G401 (cell line): ENCODE measurements at places on chromosomes 2 and 18. TPM values are rescaled to one million over a fixed set of nuclear protein-coding genes. Genes with fewer than 3 reads are reported as not detected.
A peak's percentile ranks its signal among the peaks of the same experiment; 100 is the strongest.

- DNase-seq = no peak
Observed at GRCh38 chr18:32629981-32630700, 142.7 kb downstream of the KLHL14 start.

DNA sequence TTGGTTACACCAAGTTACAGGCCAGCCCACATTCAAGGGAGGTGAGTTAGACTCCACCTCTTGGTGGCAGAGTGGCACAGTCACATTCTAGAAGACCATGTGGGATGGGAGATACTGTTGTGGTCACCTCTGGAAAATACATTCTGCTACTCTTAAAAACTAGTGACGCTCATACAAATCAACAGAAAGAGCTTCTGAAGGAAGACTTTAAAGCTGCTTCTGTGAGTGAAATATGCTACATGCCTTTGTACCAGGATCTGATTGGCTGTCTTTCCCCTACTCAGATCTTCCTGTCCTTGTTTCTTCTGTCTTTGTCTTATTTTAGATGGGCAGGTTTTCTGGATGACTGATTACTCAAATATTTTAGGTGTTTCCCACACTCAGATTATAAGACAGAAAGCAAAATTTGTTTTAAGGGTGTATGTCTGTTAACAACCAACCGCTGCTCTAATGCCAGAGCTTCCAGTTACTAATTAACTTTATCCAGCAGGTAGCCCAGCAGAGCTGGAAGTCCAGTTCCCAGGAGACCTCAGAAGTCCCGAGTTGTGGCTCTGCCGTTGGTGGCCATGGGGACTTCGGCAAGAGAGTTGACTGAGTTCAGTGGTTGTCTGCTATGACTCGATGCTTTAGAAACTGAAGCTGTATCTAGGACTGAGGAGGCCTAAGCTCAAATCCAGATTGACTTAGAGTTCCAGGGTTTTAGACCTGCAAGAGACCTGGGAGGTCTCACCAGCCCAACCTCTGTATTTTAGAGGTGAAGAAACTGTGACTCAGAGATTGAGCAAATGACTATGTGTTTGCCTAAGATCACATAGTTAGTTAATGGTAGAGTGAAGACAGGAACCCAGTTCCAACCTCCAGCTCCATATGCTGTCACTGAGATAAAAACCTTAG lies 7.4 kb downstream of the IL1R2 start:
- DNase-seq = no peak

DNA sequence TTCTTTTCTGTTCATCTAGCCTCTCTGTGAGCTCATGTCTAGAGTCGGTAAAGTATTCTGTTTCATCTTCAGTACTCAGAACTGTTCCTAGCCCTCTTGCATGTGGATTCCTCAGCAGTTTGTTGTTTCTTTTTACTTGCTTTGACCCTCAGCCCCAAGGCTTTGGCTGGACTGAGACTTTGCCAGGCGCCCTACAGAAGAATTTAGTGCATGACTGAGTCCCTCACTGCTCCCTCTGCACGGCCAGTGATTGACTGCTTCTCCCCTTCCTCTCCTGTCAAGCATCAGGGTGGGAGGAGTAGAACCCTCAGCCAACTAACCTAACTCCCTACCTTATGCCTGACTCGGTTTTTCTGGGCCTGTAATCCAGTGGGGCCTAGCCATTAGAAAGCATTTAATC lies 109.8 kb downstream of the ESCO1 start:
- peak; percentile 24 for DNase-seq

- no peak for DNase-seq
Observed at GRCh38 chr18:36504928-36505327, 207.4 kb downstream of the FHOD3 start.

- DNase-seq = no peak
Observed at GRCh38 chr2:195408811-195409210, 248.2 kb upstream of the SLC39A10 start.

DNA sequence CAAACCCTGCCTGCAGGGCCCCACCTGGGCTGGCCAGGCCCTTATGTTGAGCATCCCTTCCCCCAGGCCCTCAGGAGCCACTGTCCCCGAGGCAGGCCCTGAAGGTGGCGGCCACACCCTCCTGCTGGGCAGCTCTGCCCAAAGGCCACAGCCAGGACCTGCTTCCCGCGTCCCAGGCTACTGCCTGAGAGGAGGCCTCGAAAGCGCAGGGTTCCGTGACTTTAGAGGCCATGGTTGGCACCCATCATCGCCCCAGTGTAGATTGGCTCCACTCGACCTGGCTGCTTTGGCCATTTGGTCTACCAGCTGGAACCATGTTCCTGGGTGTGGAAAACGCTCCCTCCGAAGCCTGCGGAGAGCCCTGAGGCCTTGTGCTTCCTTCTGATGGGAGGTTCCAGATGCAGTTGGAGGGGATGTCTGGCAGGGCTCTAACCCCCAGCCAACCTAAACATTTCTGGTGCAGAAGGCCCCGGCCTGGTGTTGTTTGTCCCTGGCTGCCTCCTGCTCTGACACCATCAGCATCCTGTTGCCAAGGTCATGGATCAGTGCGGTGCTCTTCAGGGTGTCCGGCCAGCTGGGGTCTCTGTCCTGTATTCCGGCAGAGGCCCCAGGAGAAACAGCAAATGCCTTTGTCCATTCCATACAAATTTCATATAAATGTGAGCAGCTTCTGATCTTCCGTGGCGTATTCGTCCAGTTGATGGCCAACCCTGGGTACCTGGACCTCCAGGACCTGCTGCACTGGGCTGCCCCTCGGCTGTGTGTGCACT lies 14.7 kb downstream of the CAPN10 start:
- DNase-seq = no peak

DNA sequence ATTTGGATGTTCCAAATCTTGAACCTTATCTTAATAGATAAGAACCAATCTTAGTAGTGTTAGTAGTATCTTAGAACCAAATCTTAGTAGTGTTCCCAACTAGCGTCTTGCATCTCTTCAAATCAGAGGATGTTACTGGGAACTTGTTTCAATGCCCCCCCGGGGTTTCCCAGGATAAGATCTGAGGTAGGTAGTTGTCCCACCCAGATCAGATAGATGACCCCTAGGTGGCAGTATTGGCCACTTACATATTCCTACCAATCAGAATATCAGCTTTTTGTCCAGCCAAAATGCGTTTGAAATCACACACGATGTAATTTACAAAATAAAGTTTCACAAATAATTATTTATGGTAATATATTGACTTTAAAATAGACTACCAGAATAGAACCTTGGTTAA lies 314.8 kb downstream of the MBD2 start:
- no peak for DNase-seq

DNA sequence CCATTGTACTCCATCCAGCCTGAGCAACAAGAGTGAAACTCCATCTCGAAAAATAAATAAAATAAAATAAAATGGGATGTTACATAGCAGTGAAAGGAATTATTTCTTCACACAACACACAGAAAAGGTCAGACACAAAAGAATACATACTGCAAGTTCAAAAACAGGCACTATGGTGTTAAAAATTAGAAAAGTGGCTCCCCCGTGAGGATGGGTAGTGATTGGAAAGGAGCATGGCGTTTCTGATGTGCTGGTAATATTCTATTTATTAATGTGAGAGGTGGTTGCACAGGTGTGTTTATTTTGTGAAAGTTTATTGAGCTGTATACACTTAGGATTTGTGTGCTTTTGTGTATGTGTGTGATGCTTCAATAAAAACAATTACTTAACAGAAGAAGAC lies 22.9 kb upstream of the RAB10 start:
- no peak for DNase-seq

GRCh38 chr18:78658531-78658930 lies 321.1 kb upstream of the SALL3 start:
- no peak for DNase-seq

- no peak for DNase-seq
Observed at GRCh38 chr2:240869956-240870875, 1.6 kb downstream of the AGXT start.

GRCh38 chr2:188898261-188898660 lies 75.9 kb upstream of the COL3A1 start:
- no peak for DNase-seq

DNA sequence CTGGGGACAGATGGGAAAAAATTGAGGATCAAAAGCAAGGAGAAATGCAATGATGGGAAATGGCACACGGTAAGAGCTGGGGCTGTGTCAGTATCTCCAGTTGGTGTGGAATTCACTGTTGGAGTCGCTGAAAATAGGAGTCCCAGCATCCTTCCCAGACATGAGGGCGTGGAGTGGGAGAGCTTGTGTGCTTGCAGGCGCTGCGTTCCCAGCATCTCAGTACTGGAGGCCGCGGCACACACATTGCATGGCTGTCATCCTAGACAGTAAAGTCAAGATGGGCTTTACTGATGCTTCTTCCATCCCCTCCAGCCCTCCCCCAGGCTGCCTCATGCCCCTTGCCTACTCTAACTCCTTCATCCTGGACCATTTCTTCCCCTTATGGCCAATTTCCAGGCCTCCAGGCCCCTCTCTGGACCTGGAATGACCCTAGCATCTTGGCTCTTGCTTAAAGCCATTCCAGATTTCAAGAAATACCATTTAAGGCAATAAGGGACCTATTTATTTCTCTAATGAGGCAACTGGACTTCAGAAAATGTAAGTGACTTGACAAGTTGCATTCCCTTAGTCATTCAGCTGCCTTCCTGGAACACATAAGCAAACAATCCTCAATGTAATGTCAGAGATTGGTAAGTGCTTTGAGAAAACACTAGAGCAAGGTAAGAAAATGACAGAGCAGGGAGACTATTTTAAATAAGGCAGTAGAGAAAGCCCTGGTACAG lies 70.5 kb upstream of the TTC39C start:
- no peak for DNase-seq

DNA sequence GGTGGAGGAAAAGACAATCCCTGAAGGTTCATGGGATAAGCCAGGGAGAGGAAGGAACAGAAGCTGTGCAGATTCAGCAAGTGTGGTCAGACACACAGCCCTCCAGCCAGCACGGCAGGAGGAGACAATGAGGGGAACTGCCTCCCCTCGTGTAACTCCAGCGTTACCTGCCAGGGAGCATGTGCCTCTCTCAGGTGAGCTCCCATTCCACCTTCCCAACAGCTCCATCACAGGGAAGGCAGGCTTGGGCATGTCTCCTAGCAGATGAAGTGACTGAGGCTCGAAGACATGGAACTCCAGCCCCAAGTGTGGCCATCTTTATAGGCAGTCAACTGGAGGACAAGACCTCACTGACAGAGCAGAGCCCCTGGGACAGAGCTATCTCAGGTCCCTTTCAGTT lies 47.4 kb downstream of the ZBTB7C start:
- no peak for DNase-seq

- no peak for DNase-seq
Observed at GRCh38 chr2:44774826-44775492, 166.5 kb upstream of the SIX3 start.

DNA sequence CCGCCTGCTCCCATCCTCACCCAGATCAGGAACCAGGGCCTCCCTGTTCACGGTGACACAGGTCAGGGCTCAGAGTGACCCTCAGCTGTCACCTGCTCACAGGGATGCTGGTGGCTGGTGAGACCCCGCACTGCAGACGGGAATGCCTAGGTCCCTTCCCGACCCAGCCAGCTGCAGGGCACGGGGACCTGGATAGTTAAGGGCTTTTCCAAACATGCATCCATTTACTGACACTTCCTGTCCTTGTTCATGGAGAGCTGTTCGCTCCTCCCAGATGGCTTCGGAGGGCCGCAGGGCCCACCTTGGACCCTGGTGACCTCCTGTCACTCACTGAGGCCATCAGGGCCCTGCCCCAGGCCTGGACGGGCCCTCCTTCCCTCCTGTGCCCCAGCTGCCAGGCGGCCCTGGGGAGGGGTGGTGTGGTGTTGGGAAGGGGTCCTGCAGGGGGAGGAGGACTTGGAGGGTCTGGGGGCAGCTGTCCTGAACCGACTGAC lies 31.7 kb downstream of the GPC1 start:
- DNase-seq = no peak

DNA sequence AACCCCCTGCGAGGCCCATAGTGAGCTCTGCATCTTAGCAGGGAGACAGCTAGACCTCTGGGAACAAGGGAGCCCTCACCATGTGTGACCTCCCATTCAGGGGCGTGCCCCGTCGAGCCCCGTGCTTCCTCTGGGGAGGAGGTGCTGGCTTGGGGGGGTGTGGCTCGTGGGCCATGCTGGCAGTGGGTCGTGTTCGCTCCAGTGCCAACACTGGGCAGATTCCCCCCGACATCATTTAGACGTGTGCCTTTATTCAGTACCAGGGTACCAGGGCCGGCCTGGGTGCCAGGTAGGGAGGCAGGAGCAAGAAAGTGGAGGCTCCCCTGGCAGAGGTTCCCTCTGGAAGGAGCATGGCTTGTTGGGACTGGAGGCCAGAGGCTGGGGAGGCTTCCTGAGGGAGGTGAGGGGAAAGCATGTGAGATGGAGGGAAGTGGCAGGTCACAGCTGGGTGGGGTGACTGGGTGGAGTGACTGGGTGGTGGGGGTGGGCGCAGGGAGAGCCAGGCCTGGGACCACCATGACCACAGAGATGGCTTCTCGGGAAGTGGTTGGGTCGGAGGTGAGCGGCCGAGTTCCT lies 15.2 kb downstream of the GPC1 start:
- DNase-seq = no peak

DNA sequence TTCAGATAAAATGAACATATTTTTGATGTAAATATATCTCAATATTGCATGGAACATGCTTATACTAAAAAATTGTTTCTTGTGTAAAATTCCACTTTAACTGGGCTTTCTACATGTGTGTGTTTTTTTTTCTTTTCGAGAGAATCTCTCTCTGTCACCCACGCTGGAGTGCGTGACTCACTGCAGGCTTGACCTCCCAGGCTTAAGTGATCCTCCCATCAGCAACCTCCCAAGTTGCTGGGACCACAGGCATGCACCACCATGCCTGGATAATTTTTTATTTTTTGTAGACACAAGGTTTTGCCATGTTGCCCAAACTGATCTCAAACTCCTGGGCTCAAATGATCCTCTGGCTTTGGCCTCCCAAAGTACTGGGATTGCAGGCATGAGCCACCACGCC lies 254.6 kb downstream of the LOXHD1 start:
- DNase-seq = no peak

- peak; percentile 58 for DNase-seq
Observed at GRCh38 chr2:101012706-101013181, 10.7 kb downstream of the RPL31 start.

DNA sequence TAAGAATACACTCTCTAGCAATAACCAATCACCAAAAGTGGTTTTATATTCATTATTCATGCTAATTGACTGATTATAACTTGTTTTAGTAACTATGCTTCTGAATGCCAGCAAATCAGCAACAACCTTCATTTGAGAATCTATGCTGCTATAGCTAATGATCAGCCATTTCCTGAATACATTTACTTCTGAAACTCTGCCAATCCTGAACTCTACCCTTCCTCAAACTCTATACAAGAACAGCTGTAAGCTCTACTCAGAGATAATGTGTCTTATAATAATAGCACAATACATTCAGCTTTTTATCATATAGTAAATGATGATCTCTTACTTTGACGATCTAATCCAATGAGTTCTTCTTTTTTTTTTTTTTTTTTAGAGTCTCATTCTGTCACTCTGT lies 85.7 kb upstream of the EPAS1 start:
- no peak for DNase-seq

CRYBA2 gene
- total RNA-seq = not detected in 2 replicates

EPB41L3 gene
- total RNA-seq = 0.07 TPM in 1 of 2 replicates, not detected in the other

CYS1 gene
- total RNA-seq = 11.2 and 14.1 TPM in 2 replicates

CCDC68 gene
- not detected in 2 replicates for total RNA-seq

PLCD4 gene
- total RNA-seq = 1.2 and 1.3 TPM in 2 replicates

PPP1CB gene
- total RNA-seq = 103 and 141 TPM in 2 replicates
